Stimulated activated CD8-positive, alpha-beta memory T cell treated with anti-CD3 and anti-CD28 coated beads, Interleukin-7, amount 100 ng/mL, for 1 hour (primary cell): ENCODE measurements at places on chromosomes 16 and 17.

DNA sequence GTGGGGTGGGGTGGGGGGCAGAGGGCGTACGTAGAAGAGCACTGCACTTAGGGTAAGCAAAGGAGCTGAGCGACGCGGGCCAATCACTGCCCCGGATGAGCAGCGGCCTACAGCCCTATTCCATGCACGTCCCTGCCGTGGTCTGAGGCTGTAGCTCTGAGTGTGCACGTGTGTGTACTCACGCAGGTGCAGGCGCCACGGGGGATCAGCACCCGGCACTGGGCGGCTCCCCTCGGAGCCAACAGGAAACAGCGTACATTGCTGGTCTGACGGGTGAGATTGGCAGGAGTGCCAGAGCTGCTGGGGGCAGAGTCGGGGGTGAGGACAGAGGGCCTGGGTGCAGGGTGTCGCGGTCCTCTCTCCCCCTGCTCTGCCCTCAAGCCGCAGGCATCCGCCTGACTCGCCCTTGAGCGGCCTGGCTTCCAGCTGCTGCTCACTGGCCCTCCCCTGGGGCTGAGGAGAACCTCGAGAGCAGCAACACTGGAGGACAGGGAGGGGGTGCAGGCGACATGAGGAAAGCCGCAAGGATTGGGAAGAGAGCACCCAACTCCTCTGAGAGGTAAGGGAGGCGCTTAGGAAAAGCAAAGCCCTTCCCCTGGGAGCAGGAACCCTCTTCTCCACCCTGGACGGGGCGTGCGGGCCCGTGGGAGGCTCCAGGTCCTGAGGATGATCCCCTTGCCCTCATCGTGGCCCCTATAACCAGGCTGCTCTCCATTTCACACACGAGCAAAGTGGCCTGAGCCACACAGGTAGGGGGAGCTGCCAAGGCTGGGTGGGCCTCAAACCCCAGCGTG, 57.8 kb downstream of the ENGASE start:
- DNase-seq = no peak

DNA sequence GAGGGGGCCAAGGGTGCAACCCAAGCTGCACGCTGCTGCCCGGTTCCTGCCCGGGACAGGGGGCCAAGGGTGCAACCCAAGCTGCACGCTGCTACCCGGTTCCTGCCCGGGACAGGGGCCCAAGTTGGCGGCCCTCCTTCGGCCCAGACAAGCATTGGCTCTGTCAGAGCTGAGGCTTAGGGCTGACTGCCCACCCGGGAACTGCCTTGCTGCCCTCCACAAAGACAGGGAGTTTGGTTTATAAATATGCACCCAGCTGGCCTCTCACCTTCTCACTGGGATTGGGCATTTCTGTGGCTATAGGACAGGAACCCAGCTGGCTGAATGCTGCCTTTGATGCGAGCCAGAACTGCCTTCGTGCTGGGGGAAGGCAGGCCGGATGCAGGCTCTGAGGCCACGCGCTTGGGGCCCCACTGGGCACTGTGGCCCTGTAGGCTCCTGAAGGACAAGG, 105.7 kb downstream of the IRX5 start:
- DNase-seq = no peak

- DNase-seq = no peak
These were observed 100.5 kb downstream of the XYLT1 start for GRCh38 chr16:17370223-17370707.

DNA sequence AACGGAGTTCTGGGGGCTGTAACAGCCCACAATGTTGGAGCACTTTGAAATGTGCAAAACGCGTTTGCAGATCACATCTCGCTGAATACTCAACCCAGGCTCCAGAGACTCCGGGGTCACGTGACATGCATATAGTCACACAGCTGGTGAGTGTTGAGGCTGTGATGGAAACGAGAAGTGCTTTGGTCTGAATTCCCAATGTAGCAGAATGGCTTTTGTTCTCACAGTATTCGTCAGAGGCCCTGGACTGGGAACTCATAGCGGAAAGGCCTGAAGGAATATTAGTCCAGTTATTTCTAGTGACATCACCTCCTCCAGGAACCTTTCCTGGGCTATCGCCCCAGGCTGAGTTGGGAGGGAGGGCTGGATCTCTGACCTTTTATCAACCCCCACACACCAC, 95.8 kb upstream of the CRHR1 start:
- no peak for DNase-seq

- DNase-seq = no peak
These were observed 1.8 kb downstream of the UNC13D start for GRCh38 chr17:75842411-75842810.

GRCh38 chr17:60416368-60416925, 5.8 kb upstream of the CHCT1 start:
- DNase-seq = no peak

GRCh38 chr17:75418531-75418930, 13.1 kb upstream of the GRB2 start:
- DNase-seq = no peak

DNA sequence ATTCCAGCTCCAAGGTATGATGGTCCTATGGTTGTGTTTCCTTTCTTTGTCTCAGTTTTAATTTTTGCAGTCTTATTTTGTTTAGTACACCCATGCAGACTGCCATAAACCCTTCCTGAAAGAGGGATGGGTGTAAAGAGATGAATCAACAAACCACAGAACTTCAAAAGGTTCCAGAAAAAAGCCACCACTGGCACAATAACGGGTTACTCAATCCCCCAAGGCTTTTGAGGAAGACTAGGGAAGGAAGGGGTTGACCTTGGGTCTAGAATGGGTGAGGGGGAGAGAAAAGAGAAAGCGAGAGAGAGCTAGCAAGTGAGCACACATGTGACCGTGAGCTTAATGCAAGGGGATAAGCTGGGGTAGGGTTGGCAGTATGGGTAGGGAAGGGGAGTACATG, 168.1 kb downstream of the XYLT1 start:
- no peak for DNase-seq

DNA sequence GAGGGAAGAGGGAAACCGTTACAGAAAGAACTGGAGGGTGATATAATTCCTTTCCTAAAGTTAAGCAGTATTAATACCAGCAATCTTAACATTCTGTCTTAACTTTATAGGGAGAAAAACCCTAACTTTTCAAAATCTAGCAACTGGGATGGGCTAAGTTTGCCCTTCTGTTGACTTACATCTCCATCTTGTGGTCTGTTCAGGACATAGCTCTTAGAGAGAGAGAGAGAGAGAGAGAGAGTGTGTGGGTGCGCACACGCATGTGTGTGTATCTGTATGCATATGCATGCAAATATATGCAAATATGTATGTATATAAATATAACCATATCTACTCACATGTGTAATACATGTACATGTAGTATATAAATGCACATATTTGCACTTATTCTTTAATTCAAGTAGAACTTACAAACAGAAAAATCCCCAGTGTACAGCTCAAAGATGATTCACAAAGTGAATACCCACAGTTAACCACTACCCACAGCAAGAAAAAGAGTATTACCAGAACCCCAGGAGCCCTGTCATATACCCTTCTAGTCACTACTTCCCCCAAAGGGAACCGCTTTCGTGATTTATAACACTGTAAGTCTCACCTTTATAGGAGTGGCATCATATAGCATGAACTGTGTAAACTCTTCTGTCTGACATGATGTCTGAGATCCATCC, 46.5 kb downstream of the STX8 start:
- DNase-seq = no peak

- no peak for DNase-seq
These were observed 95.3 kb downstream of the ZNF18 start for GRCh38 chr17:11901931-11902330.

- DNase-seq = no peak
These were observed 6.3 kb downstream of the VWA3A start for GRCh38 chr16:22098405-22099255.

DNA sequence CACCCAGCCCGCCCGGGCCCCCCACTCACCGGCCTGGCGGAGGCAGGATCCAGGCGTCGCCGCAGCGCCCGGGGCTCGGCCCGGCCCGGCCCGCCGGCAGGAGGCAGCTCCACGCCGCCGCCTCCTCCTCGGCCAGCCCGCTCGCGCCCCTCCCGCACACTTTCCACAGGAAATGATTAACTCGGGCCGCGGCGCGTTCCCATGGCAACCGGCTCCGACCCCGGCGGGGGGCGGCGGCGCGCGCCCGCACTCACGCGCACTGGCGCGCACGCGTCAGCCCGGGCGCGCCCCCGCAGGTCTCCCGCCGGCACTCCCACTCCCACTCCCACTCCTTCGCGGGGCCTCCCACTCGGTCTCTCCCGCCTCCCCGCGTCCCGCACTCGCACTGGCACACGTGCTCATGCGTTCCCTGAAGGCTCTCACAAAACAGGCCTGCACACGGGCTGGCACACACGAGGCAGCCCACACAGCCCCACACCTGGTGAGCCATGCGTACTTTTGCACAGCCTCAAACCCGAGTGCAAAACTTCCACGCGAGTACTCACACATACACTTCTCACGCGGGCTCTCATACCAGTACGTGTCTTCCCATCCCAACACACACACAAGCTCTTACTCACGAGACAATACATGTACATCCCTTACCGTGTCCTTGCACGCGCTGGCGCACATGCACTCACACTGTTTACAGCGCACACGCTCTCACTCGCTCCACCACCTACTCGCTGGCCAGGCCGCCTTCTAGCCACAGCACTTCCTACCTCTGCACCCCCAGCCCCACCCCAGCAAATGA, at the start of gene KIFC3:
Gene KIFC3, minus strand, starts transcription at position 151 of the 793 bp plus-strand sequence. CDS start 4,248 bp downstream, outside the sequence.
- DNase-seq = peak; percentile 69

DNA sequence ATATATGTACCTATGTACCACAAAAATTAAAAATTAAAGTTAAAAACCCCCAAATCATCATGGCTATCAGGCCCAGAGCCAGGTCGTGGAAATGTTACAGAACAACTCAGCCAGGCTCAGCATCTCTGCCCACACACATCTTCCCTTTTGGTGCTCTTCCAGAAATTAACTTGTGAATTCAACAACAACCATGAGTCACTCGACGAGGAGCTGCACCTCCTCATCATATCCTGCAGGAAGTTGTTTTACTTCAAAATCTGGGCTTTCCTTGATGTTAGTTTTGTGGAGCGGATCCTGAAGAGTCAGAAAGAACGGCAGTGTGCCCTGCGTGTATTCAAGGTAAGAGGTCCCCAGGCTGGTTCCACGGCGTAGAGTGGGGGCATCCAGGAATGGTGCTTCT, 10.6 kb downstream of the FBXO39 start:
- no peak for DNase-seq

GRCh38 chr17:47895347-47895855, 635 bp upstream of the SP2 start:
- DNase-seq = no peak

DNA sequence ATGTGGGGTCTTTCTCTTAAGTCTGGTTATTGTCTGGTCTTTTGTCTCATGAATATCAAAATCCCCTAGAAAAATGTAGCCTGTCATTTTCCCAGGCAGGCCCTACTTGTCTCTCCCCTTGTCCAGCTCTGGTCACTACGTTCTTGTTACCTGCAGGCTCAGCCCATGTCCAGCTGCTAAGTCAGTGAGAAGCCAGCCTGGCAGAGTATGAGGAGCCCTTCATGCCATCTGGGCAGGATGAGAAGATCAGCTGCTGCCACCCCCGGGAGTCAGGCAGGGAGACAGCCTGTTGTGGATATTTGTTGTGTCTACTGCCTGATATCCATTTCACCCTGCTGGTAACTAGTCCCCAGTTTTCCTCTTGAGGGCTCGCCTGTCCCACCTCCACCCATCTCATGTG, 88.9 kb downstream of the ASIC2 start:
- no peak for DNase-seq

DNA sequence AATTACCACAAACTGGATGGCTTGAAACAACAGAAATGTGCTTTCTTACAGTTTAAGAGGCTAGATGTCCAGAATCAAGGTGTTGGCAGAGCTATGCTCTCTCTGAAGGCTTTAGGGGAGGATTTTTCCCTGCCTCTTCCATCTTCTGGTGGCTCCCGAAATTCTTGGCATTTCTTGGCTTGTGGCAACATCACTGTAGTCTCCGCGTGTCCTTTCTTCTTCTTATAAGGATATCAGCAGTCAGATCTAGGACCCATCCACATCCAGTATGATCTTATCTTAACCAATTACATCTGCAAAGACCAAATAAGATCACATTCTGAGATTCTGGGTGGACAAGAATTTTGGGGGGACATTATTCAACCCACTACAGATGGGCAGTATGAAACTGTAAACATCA, 119.2 kb upstream of the PMFBP1 start:
- no peak for DNase-seq

DNA sequence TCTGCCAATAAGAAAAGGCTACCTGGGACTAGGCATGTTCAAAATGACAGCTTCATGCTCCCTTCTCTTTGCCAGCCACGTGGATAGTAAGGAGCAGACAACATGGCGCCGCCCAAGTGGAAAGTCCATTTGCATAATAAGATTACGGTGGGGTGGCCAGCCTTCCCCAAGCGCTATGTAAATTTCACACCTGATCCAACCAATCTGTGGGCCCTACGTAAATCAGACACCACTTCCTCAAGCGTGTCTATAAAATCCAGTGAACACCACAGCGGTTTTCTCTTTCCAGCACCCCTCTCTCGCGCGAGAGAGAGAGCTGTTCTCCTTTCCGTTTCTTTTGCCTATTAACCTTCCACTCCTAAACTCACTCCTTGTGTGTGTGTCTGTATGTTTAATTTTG, 140.3 kb upstream of the ERCC4 start:
- DNase-seq = no peak

DNA sequence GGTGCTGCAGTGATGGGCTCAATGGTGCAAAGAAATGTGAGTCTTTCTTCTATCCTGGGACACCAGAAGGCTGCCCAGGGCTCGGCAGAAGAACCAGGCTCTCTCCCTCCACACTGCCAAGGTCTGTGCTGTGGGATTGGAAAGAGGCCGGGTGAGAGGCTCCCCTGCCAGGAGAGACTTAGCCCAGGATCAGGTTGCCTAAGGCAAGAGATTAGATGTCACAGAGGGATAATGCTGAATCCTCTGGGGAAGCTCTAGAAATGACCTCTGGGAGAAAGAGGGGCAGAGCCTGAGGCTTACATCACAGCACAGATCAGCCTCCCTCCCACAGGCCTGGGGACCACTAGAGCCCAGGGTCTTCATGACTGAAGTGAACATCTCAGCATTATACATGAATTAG, 5.7 kb upstream of the DOC2B start:
- no peak for DNase-seq

DNA sequence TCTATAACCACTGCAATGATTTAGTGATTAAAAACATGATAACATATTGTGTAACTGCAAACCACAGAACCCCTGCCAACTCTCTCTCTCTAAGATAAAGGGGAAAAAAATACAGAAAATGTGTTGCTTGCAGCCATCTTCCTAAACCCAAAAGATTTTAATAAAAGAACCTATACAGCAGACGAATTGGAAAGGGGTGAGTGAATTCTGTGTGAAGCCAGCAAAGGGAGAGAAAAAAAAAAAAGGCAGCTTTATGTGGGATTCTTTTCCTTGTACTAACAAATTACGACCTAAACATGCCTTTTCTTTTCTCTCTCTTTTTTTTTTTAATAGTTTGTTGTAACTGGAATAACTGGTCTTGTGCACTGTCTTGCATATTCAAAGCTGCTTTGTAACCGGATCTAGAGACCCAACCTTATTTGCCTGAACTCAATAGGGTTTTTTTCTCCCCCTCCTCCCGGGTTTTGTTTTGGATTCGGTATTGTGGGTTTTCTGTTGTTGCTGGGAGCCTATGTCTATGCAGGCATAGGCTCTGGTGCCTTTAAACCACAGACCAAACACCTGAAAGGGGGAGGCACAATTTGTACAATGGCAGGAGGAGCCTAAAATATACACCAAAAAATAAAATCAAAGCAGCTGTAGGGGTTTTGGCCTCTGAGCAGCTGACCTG, 7.0 kb upstream of the ZFHX3 start:
- no peak for DNase-seq
